ENCODE measurements at places on chromosomes 11 and 22.

DNA sequence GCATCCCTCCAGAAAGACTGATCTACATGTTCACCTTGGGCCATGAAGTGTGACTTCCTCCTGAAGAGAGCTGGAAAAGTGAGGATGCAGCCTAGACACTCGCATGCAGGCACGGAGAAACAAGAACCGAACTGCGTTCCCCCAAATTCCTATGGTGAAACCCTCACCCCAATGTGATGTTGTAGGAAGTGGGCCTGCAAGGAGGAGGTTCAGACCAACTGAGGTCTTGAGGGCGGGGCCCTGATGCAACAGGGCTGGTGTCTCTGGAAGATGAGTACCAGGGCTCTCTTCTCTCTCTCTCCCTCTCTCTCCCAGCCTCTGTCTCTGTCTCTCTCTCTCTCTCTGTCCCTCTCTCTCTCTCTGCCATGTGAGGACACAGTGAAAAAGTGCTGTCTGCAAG lies 501.1 kb downstream of the BRD1 start:
- DNase-seq = no peak

DNA sequence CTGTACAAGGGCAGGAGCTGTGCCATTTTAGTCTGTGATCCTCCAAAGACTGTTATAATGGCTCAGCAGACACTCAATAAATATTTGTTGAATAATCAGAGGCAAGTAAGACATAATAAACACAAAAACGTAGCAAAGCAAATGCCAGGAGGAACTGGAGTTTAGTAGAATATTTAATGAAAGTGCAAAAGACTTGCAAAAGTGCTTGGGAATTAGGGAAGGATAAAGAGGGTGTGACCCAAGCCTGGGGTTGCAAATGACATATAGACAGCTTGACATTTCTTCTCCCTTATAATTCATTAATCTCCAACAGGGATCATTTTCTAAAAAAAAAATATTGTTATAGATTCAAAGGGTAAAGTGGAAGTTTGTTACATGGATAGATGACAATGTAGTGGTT lies 212.7 kb upstream of the PGR start:
- DNase-seq = no peak

DNA sequence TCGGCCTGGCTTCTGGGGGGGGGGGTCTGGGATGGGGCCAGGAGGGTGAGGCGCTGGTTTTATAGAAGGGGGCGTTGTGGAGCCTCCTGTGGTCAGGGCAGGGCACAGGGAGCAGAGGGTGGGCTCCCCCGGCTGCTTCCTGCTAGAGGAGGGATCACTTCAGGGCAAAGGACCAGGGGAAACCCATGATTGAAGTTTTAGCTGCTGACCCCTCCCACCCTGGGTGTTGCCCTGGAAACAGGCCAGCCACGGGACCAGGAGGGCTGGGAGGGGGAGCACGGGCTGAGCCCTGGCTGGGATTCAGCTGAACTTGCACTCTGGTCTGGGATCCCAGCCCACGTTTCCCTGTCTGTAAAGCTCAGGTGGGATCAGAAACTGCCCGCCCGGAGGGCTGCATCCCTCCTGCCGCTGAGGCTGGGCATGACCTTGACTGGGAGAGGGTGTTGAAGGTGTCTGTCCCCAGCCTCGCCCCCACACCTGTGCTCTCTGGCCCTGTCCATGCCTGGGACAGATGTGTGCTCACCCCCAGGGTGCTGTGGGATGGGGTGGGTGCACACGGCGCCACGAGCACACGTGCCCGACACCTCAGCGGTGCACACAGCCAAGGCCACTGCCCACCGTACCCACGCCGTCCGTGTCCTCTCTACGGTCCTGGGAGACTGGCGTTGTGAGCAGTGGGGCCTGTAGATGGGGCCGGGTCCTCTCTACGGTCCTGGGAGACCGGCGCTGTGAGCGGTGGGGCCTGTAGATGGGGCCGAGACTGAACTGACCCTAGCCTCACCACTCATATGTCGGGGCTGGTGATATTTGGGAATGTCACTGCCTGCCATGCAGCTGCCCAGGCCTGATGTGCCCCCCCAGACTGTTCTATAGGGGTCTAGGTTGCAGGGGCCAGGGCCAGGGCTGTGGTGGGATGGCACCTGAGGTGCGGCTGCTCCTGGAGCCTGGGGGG lies 2.3 kb downstream of the TSPAN4 start:
- DNase-seq = no peak

GRCh38 chr11:126410649-126411048 lies 55.2 kb downstream of the ST3GAL4 start:
- DNase-seq = no peak

DNA sequence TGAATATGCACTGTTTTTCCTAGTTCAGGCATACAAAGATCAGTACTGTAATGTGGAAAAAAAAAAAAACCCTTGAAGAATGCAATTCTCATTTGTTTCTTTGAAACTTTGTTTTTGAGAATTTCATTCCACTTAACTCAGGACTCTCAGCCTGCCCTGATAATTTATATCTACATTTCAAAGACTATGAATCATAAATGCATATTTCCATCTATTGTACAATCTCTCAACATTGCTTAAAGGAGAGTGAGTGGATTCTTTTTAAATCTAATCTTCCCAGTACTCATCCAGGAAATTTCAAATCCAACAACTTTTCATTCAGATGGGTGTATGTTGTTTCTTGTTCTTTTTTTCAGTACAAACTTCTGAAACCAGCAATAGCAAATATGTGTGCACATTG lies 322.2 kb upstream of the DDI1 start:
- no peak for DNase-seq

GRCh38 chr11:65894034-65894591 lies 3.6 kb downstream of the CCDC85B start:
- DNase-seq = no peak

- no peak for DNase-seq
Measured at GRCh38 chr11:127568891-127569290, 568.3 kb upstream of the KIRREL3 start.

DNA sequence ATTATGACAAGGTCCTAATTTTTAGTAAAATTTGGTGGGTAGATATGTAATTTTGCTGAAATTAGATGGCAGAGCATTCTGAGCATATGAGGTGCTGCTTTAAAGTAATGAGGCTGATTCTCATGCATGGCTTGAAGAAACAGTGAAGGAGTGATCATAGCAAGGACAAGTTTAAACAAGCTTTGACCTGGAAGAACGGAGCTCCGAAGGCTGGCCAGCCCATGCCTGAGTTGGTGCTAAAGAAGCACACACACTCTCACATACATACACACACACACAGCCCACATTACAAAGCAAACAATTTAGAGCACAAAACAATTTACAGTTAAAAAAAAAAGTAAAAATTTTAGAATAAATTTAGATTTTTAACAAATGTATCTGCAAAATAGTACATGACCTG lies 150.7 kb downstream of the DCDC1 start:
- no peak for DNase-seq

DNA sequence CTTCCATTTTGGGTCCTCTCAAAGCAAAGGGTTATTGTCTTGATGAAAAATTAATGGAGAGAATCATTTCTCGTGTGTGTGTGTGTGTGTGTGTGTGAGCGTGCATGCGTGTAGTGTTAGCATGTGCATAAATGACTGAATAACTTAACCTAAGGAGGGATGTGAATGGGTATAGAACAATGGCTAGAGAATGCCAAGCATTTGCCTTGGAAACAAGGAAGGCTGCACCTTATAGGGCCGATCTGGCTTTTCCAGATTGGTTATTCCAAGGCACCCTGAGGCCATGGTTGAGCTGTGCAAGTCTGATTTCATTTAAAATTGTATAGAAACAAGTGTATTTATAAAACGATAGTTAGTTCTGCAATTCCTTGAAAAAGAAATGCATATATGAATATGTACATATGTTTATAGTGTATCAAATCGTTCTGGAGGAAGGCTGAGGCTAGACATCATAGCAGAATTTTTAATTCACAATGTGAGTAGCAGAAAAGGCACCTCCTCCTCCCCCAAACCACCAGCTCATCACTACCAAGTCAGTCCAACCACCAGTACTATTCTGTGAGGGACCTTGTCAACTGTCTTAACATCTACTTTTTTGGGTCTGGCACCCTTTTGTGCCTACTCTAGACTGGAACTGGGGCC lies 322.7 kb upstream of the ISX start:
- no peak for DNase-seq
